ENCODE measurements at places on chromosomes 3 and 15.

DNA sequence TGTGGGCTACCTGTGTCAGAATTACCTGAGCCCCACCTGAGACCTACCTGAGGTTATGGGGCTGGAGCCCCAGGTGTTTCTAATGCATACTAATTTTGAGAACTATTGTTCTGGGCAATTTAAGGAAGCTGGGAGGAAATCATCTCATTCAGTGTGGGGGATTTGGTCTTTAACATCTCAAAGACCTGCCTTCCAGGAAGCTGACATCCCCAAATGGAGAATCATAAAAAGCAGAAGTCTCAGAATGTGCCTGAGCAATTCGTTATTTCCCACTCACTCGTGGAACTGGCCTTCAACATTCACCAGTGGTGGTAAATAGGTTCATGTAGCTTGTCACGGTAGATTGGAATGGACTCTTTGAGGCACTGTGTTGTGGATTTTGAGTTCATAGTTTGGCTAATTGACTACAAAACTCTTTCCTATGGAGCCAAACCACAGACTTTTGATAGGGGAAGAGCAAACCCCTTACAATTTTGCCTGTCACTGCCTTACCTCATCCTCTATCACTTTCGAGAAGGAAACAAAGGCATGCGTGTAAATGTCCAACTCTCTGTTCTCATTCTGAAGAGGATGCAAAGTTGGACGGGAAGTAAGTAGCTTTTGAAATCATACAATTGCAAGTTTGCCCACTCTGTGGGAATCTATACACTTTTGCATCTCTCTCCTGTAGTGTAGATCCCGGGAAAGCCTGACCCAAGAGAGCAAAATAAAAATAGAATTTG is 521.0 kb upstream of the MDFIC2 start:
- no peak for DNase-seq

- DNase-seq: no peak
These were observed 41.3 kb downstream of the CMTM7 start for GRCh38 chr3:32432711-32433530.

GRCh38 chr3:67819447-67819846 is 165.0 kb upstream of the SUCLG2 start:
- no peak for DNase-seq

DNA sequence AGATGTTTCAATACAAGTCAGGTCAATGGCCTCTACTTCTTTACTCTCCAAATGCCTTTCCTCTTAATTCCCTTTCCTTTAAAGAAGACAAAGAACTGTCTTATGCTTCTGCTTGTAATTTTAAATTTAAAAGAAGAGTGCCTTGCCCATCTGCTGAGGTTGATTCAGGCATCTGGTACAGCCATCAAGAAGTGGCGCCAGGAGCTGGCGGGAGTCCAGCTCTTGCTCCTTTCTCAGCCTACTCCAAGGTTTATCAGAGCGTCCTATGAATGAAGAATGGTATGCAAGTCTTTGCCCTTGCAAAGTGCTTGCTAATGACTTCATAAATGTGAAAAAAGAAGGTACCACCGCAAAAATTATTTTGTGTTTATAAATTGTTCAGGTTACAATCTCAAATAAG is 294.6 kb upstream of the TGFBR2 start:
- no peak for DNase-seq

GRCh38 chr3:114698146-114699105 is 404.6 kb downstream of the TIGIT start:
- DNase-seq: no peak

- no peak for DNase-seq
These were observed 13.6 kb downstream of the WNT7A start for GRCh38 chr3:13866041-13866965.

GRCh38 chr3:98855806-98856400 is 45.6 kb downstream of the DCBLD2 start:
- peak; percentile 70 for DNase-seq

DNA sequence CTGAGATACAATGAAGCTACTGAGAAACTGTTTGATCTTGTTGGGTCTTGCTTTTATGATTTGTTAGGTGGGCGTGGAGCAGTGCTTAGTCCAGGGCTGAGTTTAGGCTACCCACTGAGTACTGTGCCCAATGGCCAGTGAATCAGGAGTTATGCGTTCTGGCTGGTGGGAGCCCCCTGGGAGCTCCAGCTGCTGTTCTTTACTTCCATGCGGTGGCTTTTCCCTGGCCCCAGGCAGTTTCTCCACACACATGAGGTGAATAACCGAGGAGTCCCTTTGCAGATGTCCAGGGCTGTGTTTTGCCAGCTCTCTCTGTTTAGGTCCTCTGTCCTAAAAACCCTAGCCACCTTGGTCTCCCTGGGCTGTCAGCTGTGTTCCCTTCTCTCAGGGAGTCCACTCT is 106.5 kb downstream of the KLF13 start:
- DNase-seq: no peak

DNA sequence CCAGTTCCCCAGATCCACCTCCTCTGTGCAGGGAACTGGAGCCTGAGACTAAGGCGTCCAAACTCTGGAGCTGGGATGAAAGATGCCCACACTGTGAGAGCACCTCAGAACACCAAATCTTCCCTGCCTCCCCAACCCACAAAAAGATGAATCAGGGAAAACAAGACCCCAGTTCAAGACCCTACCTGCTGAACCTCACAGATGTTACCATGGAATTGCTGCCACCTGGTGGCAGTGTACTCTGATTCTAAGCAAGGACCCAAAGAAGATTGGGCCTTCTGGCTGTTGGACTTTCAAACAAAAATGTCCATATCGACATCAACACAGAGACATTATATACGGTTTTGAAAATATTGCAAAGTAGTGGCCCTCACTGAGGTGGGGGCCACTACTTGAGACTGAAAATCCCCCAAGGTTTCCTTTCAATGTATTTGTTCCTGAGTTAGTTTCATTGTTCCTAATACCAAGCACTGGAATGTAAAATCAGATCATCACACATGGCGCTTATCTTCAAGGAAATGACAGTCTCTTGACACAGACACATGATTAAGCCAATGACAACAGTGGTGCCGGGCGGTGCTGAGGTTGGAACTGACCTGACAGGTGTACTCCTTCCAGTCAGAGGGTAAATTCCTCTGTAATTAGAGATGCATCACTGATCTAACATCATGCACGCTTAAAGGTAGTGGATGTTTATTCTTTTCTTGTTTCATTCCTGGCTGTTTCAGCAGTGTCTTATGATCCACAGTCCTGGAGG is 67.6 kb downstream of the SLC6A11 start:
- no peak for DNase-seq

DNA sequence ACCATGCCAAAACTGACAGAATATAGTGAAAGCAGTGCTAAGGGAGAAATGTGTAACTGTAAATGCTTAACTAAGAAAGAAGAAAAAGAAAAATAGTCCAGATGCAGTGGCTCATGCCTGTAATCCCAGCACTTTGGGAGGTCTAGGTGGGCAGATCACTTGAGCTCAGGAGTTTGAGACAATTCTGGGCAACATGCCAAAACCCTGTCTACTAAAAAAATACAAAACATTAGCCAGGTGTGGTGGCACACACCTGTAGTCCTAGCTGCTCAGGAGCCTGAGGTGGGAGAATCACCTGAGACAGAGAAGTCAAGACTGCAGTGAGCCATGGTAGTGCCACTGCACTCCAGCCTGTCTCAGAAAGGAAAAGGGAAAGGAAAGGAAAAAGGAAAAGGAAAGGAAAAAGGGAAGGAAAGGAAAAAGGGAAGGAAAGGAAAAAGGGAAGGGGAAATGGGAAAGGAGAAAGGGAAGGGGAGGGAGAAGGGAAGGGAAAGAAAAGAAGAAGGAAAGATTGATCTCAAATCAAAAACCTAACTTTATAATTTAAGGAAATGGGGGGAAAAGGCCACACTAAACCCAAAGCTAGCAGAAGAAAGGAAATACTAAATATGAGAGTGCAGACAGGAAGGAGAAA is 20.3 kb downstream of the C3orf33 start:
- DNase-seq: no peak

DNA sequence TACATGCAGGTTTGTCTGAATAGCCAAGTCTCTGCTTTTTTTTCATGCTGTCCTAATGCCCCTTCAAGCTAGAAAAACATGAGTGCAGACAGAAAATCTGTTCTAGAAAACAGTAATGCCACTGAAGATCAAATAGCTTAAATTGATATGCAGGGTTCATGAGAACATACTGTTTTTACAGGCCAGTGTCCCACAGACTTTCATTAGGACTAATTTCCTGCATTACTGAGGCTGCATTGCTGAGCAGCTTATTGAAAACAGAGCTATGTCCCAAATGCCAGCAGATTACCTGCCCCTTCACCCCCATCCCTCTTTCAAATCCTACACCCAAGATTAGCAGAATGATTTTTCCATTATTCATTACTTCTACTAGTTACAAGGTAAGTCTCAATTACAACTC is 665 bp downstream of the TM4SF18 start:
- no peak for DNase-seq

DNA sequence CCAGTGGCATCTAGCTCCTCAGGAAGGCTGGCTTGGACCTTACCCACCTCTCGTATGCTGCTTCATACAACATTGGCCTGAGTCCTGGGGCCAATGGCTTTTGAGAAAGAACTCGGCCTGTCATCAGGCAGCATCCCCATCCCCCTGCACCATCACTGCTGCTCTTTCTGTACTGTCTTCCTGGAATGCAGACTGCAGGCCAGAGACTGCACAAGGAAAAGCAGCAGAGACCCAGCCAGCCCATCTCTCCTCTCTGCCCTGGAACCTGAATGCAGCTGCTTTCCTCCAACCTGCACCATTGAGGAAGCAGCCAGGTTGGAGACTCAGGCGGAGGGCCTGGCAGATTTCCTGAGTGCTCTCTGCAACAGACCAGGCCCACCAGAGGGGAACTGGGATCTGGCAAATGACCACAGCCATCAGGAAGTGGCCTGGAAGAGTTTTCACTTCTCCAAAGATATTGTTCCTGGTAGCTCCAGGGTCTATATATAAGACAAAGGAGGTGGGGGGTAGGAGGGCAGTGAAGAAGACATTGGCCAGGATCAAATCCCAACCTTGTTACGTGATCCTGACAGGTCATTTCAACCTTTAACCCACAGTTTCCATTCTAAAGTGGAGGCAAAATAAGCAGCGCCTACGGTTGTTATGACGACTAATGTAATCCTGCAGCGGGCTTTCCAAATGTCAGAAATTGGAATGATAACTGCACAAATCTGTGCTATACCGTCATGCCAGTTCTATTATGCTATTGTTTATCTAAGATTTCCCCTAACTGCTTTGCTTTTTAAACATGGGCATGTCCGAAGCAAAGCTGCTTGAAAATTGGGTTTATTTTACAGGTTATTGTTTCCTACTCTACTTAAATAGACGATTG is 24.4 kb upstream of the RAB7A start:
- no peak for DNase-seq

DNA sequence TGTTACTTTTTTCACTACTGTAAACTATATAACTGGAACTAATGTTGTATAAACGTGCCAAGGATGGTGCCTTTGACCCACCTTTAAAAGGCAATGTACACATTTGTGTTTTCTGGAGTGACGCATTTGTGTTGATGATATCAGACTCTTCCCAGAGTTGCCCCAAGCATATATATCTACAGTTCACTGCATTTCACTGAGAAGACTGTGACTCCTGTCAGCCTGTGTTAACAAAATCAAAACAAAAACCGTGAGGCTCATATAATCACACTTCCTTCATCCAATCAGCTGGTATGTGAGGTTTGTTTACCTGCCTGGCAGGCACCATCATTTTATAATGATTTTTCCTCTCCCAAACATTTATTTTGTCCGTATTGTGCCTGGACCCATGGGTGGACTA is 117.6 kb upstream of the ROBO1 start:
- DNase-seq: no peak

- DNase-seq: no peak
These were observed 25.7 kb downstream of the PCOLCE2 start for GRCh38 chr3:142863010-142863817.

GRCh38 chr3:50491023-50491422 is 12.4 kb downstream of the CACNA2D2 start:
- no peak for DNase-seq

DNA sequence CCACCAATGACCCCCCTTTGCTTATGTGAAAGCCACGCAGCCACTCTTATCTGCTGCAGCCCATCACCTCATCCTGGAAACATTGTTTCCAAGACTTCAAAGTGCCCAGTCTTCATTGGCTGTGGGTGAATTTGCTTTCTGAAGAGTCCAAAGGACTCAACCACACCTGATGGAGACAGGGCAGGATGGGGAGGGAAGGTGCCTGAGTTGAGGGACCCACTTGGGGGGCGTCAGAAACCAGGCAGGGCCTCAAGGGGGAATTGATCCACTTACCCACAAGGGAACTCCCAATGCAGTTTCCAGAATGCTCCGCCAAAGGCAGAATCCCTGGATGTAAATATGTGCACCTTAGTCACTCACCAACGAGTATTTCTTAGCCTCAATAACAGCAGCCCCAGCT is 147.9 kb upstream of the ATP2B2 start:
- DNase-seq: no peak

DNA sequence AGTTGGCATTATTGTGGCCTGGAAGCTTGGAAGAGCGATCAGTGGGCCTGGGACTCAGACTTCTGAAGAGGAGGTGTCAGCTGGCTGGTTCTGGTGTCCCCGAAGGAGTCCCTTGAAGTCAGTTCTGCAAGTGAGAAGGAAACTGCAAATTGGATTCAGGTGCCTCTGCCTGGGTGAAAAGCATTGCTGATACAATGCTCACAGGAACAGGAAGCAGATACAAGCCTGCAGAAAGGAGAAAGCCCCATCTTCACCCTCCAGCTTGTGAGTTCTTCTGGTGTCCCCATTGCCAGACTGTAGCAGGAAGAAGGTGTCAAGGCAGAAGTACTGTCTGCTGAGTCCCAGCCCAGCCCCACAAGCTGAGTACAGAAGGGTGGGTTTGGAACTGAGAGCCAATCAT is 271.3 kb downstream of the PLOD2 start:
- DNase-seq: no peak

- no peak for DNase-seq
These were observed 176.3 kb upstream of the LPP start for GRCh38 chr3:187977659-187978058.

DNA sequence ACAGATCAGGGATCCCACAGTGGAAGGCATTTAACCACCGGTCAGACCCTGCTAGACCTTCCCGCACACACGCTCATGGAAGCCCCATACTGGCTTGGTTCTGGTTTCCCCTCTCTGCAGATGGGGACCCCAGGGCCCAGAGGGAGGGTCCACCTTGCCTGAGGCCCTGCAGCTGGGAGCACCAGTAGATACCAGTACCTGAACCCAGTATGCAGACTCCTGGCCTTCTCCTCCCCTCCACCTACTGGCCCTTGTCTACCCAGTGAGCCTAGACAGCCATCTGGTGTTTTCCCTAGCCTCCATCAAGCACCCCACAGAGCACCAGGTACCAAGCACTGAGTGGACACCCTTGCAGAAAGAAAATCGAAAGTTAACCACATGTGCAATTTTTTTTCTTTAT is 65.1 kb downstream of the MEGF11 start:
- no peak for DNase-seq

GRCh38 chr3:13517253-13517977 is 31.5 kb upstream of the FBLN2 start:
- DNase-seq: no peak

DNA sequence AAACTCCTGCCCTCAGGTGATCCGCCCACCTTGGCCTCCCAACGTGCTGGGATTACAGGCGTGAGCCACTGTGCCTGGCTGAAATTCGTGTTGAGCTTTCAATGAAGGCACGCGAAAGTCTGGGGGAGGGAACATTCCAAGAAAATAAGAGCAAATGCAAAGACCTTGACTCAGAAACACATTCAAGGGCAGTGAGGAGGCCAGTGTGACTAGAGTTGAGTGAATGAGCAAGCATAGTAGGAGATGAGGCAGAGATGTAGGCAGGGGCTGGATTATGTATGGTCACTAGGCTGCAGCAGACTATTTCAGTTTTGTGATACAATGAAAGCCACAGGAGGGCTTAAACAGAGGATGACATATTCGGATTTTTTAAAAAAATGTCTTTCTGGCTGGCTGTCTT is 67.0 kb downstream of the SCN11A start:
- no peak for DNase-seq

- DNase-seq: no peak
These were observed 16.6 kb upstream of the EHHADH start for GRCh38 chr3:185270262-185270955.
